HT-29 (cell line): ENCODE measurements at places on chromosomes 4 and X. TPM values are rescaled to one million over a fixed set of nuclear protein-coding genes. Genes with fewer than 3 reads are reported as not detected.

Gene SORBS2
- 3.1 and 9.7 TPM in 2 replicates for total RNA-seq

GRCh38 chrX:48580662-48581061 lies 6.4 kb downstream of the RBM3 start:
- DNase-seq = no peak

- DNase-seq = peak; percentile 25
Measured at GRCh38 chr4:82842593-82842992, 44.0 kb upstream of the SCD5 start.

- no peak for DNase-seq
Measured at GRCh38 chr4:76991161-76991660, 41.7 kb downstream of the SEPTIN11 start.

GRCh38 chrX:12997906-12998687 lies 23.2 kb downstream of the TMSB4X start:
- no peak for DNase-seq

Gene LRIT3
- total RNA-seq = 0.03 TPM in 1 of 2 replicates, not detected in the other

DNA sequence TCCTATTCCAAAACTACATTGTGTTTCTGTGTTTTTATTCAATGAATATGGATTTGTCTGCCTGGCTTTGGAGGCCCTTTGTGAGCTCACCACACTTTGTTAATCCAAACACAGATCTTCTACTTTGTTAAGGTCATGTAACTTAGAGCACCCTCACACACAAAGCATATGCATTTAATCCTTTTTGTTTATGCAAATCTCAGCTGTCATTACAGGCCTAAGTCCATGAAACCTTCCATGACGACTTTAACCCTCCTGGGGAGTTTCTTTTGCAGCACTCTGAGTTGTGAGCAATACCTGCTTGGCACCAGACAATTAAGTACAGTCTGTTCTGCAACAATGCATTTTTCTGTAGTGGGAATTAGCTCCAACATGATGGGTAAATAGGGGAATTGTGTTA lies 14.9 kb downstream of the CCSER1 start:
- DNase-seq = no peak

GRCh38 chr4:120723986-120724385 lies 198.5 kb downstream of the PRDM5 start:
- DNase-seq = no peak

- no peak for DNase-seq
Measured at GRCh38 chr4:167908816-167909215, 183.5 kb upstream of the ANXA10 start.

- no peak for DNase-seq
Measured at GRCh38 chrX:74540635-74541249, 73.7 kb downstream of the RLIM start.

DNA sequence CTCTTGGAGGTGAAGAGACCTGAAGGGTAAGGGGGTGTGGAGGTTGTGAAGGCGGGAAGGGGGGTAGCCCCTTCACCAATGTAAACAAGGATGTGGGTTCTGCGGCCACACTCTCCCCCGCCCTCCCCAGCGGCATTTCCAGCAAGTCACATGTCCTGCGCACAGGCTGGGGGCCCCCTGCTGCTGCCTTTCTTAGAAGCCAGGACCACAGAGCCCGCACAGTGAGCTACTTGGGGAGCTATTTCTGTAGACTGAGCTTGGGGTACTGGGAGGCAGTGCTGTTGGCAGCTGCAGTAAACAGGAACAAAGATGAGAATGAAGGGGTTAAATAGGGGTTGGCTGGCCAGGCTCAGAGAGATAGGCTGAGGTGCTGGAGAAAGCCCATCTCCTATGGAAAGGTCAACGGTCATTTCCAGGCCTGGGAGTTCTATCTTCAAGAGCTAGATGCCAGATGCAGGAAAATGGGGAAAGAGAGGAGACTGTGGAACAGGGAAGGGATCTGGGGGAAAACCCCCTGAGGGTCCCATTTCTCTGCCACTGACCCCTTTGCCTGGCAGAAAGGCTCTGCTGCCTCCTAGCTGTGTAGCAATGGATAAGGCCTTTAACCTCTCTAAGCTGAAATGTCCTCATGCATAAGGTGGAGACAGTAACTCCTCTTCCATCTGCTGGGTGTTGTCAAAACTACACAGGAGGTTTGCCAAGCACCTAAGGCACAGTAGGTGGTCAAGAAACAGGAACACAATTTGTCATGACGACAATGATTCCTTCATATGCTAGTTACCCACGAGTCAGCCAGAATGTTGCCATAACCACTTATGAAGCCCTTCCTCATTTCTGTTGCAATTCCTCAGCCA lies 18.5 kb upstream of the PIM2 start:
- DNase-seq = no peak

Gene TEX13B
- total RNA-seq = not detected in 2 replicates

DNA sequence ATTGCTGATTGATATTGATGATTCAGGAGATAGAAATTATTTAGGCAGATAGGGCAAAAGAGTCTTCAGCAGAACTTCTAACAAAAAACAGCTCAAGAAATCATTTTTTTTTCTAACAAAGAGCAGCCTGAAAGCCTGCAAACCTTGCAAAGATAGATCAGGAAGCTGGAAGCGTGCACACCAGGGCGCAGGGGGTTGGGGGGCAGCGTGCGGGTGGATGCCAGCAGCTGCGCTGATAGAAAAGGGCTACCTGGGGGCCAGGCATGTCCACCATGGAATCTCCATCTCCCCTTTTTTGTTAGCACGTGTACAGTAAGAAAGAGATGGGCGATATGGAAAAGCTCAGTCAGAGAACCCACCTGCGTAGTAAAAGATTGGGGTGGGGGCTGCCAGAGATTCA lies 1.7 kb upstream of the CCDC110 start:
- no peak for DNase-seq

Gene FOXR2
- total RNA-seq = not detected in 2 replicates
